GM06990 (cell line): ENCODE measurements at places on chromosomes 7 and 10.

- DNase-seq = no peak
Measured at GRCh38 chr7:157662981-157663716, 326.3 kb downstream of the DNAJB6 start.

DNA sequence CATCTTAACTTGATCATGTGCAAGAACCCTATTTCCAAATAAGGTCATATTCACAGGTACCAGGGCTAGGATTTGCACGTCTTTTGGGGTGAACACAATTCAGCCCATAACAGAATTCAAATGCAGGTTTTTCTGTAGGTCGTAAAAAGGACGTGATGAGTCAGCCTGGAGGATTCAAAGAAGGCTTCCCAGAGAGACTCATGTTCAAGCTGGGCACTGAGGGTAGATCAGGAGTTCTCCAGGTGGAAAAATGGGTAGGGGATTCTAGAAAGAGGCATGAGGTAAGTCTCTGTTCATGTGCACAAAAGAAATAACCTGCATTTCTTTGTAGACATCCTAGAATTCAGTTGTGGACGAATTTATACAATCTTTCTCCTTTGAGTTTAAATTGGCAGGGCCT, 160.4 kb downstream of the RPS24 start:
- no peak for DNase-seq

- no peak for DNase-seq
Measured at GRCh38 chr7:40850017-40850416, 715.2 kb downstream of the SUGCT start.

DNA sequence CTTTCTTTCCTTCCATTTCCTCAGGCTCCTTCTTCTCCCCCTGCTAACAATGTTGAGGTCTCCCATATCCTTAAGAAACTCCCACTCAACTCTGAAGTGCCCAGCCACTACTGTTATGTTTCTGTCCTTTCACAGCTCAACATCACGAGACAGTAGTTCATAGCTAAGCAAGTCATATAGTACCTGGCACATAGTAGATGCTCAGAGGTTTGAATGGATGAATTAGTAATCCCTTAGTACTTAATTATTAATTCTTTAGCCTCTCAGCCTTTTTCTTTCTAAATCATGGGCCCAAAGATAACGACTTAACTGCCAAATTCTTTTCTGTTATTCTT, 22.6 kb downstream of the CSGALNACT2 start:
- no peak for DNase-seq

DNA sequence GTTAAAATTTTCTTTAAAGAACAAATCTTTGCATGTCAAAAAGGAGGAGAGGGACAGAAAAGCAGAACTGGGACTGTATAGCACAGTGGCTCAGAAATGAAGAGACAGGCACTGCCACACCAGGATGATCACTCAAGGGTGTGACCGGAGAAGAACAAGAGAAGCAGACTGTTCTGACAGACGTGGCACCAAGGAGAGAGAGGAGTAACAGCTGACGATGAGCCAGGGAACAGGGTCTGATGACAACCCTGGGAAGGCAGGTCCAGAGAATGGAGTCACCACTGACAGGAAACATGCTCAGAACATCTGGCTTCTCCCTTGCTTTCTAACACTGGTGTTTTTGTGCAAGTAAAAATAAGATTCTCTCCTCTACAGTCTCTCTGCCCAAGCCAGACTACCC, 14.6 kb upstream of the VAX1 start:
- no peak for DNase-seq

GRCh38 chr7:19248115-19248514, 102.9 kb upstream of the FERD3L start:
- no peak for DNase-seq

- DNase-seq = no peak
Measured at GRCh38 chr7:17722798-17723197, 217.5 kb downstream of the SNX13 start.

- DNase-seq = no peak
Measured at GRCh38 chr10:2703953-2704352, 363.4 kb upstream of the PFKP start.

- no peak for DNase-seq
Measured at GRCh38 chr7:32943252-32944030, 13.8 kb upstream of the FKBP9 start.

- DNase-seq = no peak
Measured at GRCh38 chr10:129871966-129872365, 92.1 kb downstream of the EBF3 start.

DNA sequence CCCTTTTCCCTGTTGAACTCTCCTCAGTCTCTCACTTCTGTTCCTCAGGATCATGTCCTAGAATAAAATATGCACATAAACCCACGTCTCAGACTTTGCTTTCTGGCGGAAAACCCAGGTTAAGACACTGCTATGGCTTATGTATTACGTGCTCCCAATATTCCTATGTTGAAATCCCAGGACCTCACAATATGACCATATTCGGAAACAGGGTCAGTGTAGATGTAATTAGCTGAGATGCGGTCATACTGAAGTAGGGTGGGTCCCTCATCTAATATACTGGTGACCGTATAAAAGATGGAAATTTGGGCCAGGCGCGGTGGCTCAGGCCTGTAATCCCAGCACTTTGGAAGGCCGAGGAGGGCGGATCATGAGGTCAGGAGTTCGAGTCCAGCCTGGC, 59.9 kb downstream of the KIAA1549 start:
- no peak for DNase-seq

DNA sequence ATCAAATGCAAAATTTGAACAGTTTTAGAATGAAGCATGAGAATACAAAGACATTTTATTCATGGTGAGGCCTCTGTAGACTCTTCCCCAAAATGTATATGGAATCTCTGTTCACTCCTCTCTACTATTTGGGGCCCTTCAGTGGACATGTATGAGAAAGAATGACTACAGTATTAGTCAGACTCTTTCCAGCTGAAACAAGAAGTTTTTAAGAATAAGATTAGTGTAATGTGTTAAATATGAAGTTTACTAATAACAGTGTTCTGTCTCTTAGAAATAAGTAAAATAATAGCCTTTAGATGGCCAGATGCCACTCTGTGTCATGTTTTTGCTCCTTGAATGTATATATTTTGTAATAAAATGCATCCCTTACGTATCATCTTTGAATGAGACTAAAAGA, 585.6 kb downstream of the SUGCT start:
- DNase-seq = no peak

- no peak for DNase-seq
Measured at GRCh38 chr7:80806663-80807062, 112.2 kb downstream of the SEMA3C start.

DNA sequence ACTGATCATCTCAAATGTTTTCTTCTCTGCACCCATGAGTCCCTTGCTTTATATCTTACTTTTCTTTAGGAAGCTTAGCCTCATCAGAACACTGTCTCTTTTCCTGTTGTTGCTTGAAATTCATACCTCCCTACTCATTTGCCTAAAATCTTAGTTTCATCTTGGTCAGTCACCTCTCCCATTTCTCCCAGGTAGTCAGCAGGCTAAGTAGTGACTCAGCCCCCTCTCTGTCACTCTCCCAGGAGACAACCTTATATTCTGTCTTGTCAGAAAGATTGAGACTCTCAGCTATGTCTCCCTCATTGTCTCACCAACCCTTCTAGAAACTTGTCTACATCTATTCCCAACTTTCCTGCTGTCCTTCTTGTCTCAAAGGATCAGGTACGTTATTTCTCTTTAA, 280.9 kb downstream of the BBS9 start:
- no peak for DNase-seq

DNA sequence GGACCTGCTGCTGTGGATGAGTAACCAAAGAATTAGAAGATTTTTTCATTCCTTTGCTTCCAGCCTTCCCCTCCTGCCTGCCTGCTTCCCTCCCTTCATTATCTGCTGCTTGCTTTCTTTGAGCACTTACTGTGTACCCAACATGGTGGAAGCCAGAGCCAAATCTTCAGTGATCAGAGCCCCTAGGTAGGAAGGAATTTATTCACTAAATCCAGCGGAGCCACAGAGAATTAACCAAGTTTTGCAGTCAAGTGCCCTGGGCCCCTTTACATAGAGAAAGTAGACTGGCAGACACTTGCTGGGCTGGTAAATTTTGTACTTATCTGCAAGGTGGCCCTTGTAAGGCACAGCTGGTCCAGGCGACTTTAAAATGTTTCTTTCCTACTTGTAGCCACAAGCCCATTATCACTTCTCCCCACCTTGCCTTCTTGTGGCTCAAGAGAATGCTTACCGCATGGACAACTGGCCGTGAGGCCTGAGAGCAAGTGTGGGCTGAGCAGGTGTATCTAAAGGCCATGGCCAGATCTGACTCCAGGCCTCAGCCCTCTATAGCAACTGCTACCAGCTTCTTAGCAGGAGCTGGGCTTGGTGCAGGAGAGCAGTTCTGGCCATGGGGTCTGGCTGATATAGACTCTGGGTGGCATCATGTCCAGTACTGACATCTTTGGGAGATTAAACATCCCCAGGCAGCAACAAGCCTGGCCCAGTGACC, 11.1 kb downstream of the UNC5B start:
- no peak for DNase-seq

DNA sequence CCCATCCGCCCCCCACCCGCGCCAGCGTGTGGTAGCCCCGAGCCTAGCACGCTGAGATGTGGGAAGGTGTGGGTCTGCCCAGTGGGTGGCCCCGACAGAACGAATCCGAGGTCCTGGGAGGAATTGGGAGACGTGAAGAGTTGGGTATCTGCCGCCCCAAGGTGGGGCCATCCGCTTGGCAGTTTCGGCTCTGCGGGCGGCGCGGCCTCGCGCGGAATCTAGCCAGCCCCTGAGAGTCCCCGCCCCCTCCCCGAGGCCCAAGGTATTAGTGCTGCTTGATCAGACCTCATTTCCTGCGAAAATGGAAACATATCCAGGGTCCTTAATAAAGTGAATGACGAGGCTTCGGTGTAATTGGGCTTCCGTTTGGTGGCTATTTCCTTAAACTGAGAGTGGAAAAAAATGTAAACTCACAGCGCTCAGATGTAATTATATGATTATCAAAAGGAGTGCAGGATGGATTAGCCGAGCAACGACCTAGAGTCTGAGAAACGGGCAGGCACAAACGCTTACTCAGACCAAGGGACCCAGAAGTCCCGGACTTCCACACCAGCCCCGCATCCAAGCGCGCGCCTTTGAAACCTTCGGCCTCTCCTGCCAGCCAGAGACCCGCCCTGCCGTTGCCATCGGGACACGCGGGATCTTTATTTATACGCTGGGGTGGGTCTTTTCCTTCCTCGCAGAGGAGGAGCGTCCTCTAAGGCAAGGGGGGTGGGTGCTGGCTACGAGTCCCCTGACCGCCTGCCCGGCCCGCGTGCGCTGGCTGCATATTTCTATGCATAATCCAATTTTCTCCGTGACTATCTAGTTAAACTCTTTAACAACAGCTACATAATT, 12.8 kb downstream of the LBX1 start:
- no peak for DNase-seq

- DNase-seq = no peak
Measured at GRCh38 chr10:18279173-18279572, 138.9 kb downstream of the CACNB2 start.

DNA sequence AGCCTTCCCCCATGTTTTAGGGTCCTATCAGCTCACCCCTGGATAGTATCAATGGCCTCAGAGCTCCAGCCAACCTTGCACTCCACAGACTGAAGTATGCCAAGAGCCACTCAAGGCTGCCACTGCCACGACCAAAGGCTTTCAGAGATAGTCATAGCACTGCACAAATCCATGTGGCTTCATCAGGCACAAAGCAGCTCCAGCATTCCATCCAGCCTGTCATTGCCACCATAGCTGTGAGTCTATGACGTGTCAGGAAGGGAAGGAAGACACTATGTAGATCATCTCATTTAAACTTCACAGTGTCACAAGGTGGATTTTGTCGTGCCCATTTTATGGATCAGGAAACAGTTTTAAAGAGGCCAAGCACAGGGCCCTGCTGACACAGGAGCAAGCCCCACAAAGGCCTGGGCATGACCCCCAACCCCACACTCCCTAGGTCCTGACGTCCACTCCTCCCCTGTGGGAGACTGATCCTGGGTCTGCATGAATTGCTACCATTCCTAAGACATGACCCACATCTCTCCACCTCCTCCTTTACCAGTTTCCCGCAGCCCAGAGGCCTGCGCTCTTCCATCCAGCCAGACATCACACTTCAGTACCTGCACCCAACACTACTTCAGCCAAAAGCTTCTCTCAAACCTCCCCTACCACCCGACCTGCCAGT, 119.4 kb downstream of the DIP2C start:
- no peak for DNase-seq

DNA sequence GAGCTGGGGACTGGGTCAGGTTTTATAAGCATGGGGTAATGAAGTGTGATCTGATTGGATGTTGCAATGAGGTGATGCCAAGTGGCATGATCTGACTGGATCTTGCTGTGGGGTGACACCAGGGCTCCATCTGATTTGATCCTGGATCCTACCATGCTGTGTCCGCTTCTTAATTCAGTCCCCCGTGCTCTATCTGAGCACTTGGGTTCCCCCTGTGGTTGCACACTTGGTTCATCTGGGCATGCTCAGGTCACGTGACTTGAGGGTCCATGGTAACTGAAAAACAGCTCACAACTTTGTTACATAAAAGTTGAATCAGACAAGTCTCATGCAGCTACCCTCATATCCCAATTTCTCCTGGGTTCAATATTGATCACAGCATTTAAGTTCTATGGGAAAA, 448.6 kb upstream of the NRP1 start:
- DNase-seq = no peak

- no peak for DNase-seq
Measured at GRCh38 chr7:142560166-142560565, 189.1 kb upstream of the PRSS1 start.

DNA sequence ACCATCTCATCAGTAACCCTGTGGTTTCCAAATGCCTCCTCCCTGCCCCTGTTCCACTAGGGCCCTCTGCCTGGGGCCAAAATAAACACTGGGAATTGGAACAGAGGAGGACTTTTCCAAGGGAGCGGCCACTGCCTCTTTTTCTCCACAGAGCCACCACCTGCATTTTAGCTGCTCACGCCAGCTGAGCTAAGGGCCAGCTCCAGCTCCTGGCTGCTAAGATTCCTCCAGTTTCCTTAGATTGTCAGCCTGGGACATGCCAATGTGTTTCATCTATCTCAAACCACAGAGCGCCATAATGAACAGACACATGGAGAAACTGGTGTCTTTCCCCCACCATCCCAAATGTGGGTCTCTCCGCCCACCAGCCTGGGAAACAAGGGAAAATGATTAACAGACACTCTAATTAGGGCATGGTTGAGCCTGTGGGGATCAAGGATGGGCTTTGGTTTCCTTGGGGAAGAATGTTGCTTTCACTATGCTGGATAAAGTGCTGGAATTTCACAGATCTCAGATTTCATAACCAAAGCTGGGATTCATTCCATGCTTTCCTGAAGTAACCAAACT, 52.2 kb downstream of the ASB13 start:
- DNase-seq = no peak
